Head of caudate nucleus (tissue), 42 donors: ENCODE measurements at places on chromosomes 12 and 14.

GRCh38 chr14:59214702-59215302 lies 26.3 kb downstream of the DAAM1 start:
- DNase-seq: no peak

GRCh38 chr14:59332727-59333126 lies 132.5 kb downstream of the GPR135 start:
- DNase-seq: no peak

- DNase-seq: no peak
Measured at GRCh38 chr14:74846968-74847665, 28.8 kb downstream of the PROX2 start.

DNA sequence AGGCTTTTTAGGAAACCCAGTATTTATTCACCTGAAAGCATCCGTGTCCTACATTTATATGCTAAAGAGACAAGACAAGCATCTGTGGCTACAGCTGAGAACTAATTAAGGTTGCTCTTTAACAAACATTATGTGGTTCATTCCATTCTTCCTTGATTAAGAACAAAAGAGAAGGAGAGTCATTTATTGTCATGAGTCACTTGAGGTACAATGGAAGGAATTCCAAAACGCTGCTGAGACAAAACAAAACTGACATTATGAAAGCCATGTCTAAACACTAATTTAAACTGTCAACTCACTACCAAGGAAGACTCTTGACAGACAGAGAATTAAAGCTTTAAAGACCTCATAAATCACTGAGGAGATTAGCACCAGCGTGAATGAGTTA lies 214.4 kb downstream of the BMP4 start:
- DNase-seq: no peak

- DNase-seq: no peak
Measured at GRCh38 chr14:22002860-22003284, 329.3 kb upstream of the OR4E1 start.

- DNase-seq: no peak
Measured at GRCh38 chr12:31560516-31560915, 30.4 kb downstream of the DENND5B start.

GRCh38 chr14:100293497-100294212 lies 12.6 kb downstream of the SLC25A29 start:
- no peak for DNase-seq

- no peak for DNase-seq
Measured at GRCh38 chr14:97995038-97995437, 1197.9 kb downstream of the VRK1 start.

- DNase-seq: no peak
Measured at GRCh38 chr12:30754383-30754749, 385 bp downstream of the CAPRIN2 start.

DNA sequence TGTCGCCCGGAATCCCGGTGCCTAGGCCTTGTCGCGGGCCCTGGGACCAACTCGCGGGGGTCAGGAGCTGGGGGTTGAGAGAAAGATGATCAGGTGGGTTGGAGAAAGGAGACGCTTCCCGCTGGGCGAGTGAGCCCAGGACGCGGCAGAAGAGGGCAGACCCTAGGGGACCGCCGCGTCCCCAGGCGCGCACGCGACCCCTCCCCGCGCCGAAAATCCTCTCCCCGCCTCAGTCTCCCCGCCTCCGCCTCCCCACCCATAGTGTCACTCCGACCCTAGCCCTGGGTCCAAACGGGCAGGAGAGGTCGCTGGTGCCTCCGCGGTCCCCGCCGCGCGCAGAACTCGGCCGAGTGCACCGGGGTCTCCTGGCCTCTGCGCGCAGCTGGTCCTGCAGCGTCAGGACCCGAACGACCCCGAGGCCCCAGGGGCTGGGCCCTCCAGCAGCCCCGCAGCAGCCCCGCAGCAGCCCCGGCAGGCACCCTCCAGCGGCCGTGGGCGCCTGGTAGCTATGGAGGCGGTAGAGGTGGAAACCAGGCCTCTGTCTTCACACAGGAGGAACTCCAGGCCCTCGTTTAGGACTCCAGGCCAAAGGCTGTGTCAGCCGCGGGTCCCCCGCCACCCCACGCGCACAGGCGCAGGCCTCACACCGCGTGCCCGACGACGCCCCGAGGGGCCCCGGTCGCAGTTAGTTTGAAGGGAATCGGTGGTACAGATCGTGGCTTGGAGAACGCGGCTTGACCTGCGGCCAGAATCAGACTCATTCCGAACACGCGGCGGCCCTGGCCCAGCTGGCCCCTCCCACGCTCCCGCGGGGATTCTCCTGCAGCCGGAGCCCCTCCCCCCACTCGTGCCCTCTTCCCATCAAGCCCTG lies 60.1 kb upstream of the EIF5 start:
- no peak for DNase-seq

DNA sequence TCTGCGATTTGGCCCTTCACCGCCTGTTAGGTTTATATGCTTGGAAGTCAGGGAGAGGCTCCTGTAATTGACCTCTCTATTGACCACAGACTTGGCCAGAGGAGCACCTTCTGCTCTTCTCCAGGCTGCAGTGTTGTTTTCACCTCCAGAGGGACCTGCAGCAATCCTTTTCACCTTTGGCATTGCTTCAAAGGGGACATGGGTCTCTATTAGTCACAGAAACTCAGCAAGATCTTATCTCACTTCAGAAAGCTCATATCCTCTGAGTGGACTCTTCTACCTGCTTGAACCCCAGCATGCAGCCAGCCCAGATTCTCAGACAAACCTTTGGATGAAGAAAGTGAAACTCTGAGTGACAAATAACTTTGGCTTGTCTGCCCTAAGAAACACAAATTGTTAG lies 339.3 kb downstream of the NRXN3 start:
- no peak for DNase-seq

- no peak for DNase-seq
Measured at GRCh38 chr12:93925585-93926205, 222.7 kb upstream of the PLXNC1 start.

DNA sequence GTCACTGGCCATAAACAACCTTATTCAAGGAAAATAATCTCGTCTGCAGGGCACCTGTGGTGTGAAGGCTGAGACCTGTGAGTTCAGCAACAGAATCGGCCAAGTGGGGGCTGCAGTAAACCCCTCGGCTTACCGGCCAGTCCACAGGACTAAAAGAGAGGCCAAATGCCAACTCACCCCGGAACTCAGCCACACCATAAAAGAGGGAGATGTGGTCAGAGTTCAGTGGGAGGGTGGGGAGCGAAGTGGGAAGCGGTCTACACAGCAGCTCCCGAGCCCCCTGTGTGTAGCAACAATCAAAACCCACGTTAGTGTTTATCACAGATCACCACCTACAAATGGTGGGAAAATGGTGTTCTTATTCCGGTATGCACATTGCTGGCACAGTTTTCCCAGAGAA lies 153.0 kb downstream of the PIWIL1 start:
- DNase-seq: no peak

DNA sequence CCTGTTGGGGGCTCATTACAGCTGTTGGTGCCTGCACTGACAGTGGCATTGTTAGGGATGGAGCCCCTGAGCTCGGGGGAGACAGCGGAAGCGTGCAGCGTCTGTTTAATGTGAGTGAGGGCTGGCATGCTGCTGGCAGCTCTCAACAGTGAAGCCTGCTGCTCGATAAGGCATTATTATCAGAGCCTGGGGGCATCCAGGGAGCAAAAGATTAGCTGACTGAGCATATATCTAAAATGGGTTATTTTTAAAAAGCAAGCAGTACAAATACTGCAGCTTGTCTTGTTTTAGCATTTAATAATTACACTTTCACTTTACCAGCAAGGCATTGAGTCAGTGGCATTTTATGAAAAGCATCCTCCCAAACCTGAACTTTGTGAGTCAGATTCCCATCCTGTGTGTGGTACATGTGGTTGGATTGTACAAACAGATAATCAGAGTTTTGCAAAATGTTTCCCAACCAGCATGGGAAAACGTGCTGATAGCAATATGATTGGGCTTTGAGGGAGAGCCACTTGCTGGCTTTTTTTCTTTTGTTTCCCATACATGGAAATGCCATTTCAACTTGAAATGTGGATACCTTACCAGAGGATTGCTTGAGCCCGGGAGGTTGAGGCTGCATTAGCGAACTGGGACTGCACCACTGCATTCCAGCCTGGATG lies 150.8 kb downstream of the PRKCH start:
- DNase-seq: no peak

- no peak for DNase-seq
Measured at GRCh38 chr14:24673059-24673458, 39.1 kb upstream of the GZMB start.

GRCh38 chr12:42372154-42372791 lies 46.3 kb downstream of the PPHLN1 start:
- peak; percentile 52 for DNase-seq

DNA sequence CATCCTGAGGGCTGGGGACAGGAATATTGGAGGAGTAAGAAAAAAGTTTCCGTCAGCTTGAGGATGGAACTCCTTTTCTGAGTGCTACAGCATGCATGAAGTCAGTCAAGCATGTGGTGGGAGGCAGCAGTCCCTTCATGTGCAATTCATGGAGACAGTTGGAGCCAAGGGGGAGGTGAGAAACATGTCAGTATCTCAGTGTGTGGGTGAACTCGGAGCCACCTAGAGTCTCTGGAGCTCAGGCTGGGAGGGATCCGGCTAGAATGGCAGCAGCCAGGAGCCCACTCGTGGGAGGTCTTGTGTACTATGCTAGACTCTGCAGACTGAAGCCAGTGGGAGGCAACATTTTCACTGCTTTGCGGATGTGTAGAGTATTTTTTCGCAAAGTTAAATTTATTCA lies 60.3 kb downstream of the AVPR1A start:
- peak; percentile 40 for DNase-seq

- DNase-seq: no peak
Measured at GRCh38 chr12:131994589-131994988, 44.8 kb downstream of the EP400 start.

- no peak for DNase-seq
Measured at GRCh38 chr12:40137252-40137651, 31.4 kb upstream of the SLC2A13 start.

DNA sequence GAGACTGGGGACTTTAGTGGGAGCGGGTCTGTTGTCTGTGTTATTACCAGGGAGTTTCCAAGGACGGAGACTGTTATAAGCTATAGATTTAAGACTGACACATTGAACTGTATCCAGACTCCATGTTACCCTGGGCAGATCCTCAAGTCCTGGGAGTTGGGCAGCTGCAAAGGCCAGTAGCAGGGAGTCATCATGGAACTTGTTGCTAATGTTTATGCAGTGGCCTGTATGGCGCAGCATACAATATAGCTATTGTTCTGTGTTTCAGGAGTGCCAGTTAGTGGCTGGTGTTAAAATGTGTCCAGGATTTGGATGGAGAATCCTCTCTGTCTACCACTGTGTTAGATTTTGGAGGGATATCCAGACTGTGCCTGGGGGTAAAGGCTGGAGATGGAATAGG lies 31.7 kb downstream of the SMOC1 start:
- peak; percentile 55 for DNase-seq

DNA sequence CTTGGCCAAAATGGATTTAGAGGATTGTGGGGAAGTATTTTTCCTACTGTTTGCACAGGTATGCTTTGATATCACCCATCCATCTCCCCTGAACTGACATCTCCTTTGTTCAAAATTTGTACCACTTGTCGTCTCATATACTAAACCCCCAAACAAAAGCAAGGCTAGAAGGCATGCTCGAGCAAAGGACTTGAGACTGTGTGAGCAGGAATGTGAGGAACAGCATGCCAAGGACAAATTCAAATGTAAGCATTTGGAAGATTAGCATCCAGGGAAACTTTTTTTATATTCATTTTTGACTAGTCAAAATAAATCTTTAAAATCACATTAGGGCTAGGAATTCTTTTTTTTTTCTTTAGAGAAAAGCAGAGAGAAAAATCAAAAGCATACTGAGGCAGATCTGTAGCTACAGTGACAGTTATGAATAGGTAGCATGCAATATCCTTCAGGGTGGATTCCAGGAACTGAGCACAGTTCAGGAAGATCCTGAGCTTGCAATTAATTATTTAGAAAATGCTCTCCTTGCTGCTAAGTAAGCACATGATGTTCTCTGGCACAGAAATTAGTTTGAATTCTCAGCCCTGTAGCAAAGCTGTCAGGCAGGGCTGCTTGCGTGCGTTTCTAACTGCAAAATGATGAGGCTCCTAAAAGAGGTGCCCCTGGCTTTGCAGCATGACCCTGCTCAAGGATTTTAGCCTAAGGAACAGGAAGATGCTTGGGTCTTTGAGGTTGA lies 327.7 kb downstream of the LRIG3 start:
- no peak for DNase-seq

- DNase-seq: no peak
Measured at GRCh38 chr12:6215120-6215807, 15.1 kb downstream of the CD9 start.

GRCh38 chr12:27807063-27807703 lies 27.1 kb upstream of the MANSC4 start:
- no peak for DNase-seq

GRCh38 chr12:92107621-92108131 lies 38.0 kb downstream of the BTG1 start:
- DNase-seq: no peak

- DNase-seq: peak; percentile 8
Measured at GRCh38 chr14:59150990-59151389, 37.5 kb upstream of the DAAM1 start.

DNA sequence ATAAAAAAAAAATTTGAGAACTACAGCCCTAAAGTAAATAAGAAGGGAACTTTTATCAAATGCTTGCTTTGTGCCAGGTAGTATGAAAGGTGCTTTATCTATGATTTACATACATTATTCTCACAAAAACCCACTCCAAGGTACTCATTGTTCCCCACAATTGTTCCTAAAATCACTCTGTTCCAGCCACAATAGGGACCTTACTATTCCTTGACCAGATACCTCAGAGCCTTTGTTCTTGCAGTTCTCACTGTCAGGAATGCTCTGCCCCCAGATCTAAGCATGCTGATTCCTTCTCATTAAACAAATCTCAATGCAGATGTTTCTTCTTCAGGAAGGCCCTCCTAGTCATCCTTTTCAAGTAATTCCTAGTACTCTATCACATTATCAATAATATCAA lies 60.2 kb downstream of the PPP1R12A start:
- DNase-seq: no peak

- DNase-seq: no peak
Measured at GRCh38 chr12:123006977-123007376, 26.5 kb downstream of the ARL6IP4 start.

GRCh38 chr12:91577586-91578539 lies 395.2 kb upstream of the DCN start:
- DNase-seq: no peak

DNA sequence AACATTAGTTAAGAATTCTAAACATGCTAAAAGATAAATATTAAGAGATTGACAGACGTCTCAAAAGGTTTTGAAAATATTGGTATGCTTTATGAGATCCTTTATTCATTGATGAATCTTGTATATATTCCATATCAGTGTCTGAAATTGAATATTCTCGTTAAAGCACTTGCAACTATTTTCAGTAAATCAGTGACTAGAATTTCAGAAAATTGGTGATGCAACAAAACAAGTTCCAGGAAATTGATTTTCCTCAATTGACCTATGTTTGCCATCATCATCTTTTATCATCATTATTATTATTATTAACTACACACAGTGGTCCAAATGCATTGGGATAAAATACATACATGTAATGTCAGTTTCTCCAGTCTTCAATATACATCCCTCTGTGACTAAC lies 453.6 kb downstream of the CCER1 start:
- DNase-seq: no peak

DNA sequence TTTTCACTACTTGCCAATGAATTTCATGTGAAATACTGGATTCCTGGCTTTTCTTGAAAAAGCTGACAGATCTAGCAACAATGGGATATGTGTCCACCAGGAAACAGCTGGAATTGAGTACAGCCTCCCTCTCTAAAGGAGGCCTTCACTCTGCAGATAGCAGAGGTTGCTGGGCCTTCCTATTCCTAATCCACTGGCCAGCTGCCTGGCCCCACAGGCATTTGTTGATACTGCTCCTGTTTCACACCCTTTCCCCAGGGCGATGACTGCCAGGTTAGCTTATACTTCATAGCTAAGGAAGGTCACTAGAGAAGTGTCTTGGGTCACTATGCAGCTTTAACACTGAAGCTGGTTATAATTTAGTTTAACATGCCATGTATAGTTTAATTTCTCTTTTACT lies 87.5 kb upstream of the PDZRN4 start:
- DNase-seq: no peak
